ENCODE measurements at places on chromosomes 5 and 9.
A peak's percentile ranks its signal among the peaks of the same experiment; 100 is the strongest.

GRCh38 chr9:12776513-12777055, 1.8 kb downstream of the LURAP1L start:
- DNase-seq, result peak; percentile 93

DNA sequence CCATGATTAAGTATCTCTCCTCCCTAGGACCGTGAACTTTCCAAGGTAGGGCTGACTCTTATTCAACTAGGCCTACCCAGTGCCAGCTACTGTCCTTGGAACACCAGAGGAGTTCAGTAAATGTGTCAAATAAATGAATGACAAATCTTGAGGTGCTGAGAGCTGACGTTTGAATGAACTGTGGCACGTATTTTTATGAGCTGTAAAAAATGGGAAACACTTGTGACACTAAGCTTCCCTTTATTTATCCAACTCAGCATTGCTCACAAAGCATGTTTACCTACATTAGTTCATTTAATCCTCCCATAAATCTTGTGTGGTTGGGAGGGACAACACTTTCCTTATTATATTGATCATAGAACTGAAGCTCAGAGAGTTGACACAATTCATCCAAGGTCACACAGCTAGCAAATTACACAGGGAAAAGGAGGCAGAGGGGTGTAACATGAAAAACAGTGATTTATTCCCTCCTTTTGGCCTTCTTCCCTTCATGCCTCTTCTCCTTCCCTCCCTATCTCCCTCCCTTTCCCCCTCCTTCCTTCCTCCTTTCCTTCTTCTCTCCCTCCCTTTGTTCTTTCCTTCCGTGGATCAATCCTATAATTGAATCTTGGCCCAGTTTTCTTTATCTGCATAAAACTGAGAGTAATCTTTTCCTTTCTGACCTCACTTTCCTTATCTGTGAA, 412.6 kb downstream of the DMRT2 start:
- DNase-seq, result no peak

DNA sequence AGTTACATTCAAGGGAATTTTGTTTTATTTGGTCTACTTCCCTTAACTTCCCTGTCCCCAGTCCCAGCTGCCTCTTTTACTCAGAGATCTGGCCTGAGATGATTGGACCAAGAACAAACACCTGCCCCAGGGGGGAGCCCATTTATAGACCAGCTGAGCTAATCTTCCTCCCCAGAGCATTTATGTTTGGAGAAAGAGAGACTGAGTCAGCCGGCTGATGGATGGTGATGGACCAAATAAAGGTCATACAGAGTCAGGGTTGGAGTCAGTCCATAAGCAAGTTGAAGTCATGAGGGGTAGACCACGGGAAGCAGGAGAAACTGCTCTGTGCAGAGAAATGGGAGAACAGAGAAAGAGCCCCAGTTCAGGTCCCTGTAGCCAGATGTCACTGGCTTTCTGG, 77.7 kb downstream of the TMEM174 start:
- DNase-seq, result no peak

DNA sequence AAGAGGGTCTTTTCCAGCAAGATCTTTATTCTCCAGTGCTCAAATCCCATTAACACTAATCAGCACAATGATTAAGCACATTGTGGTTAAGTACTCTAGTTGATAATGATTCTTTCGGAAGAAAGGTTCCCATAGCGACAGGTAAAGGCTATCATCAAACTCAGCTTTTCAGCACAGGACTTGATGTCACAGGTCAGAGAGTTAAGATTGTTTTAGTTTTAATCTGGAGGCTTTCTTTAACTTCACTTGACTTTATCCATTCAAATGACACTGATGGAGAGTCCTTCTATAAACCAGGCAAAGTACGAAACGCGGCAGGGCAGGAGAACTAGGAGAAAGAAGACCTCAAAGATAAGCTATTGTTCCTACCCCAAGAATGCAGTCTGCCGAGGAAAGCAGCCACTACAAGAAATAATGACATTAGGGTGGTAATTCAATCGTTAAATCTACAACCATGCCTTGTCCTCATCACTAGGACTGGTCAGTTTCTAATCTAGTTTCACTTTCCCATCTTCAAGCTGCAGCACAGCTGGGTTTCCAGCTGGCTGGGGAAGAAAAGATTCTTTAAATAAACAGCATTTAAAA, 4.6 kb downstream of the NRG2 start:
- no peak for DNase-seq

GRCh38 chr9:134915046-134915985, 2.4 kb downstream of the FCN1 start:
- DNase-seq, result no peak

DNA sequence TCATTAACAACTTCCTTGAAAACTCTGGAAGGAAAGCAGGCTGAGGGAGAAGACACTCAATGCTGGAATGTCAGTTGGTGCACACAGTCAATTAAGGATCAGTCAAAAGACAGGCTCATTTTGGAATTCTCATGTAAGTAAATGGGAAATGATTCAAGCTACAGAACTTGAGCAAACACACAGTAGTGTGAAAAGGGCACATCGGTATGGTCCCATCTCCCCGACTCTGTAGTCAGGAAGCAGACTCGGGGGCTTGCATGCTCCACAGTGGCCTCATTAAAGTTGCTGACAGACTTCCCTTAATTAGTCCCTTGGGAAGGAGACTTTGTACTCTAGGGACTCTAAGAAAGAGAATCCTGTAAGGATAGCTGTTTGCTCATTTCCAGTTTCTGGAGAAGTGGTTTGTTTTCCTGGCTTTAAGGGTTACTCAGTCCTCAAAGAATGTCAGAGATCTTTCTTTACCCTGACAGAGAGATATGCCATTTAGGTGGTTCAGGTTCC, 339.2 kb downstream of the ADAMTS6 start:
- no peak for DNase-seq

DNA sequence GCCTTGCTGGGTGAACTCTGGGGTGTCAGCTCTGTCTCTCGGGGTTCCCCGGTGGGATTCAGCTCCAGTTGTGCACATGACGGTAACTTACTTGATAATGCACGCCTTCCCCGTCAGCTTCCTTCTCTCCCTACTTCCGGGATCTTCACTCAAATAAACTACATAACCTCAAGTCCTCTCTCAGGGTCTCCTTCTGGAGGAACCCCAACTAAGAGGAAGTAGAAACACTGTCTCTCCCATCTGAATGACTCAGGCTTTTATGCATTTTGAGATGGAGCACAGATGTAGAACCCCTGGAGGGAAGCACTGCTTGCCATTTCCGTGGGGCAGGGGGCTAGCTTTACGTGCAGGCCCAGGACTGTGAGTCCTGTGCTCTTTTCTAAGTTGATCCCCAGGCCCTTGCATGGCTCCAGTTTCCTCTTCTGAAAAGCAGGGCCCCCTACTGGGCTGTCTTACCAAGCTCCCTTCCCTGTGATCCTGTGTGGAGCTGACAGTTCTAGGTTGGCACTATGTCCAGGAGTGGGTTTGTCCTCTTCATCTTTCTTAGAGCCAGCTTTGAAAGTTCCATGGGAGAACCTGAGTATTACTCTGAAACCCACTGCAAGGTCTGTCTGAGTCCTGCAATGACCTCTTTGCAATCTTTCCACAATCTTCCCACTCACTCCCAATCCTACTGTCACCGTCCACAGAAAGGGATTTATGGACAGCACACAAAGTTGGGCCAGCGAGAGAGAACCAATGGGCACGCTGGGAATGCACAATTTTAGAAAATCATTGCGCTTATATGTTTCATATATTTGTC, 17.7 kb downstream of the S1PR3 start:
- DNase-seq, result no peak

DNA sequence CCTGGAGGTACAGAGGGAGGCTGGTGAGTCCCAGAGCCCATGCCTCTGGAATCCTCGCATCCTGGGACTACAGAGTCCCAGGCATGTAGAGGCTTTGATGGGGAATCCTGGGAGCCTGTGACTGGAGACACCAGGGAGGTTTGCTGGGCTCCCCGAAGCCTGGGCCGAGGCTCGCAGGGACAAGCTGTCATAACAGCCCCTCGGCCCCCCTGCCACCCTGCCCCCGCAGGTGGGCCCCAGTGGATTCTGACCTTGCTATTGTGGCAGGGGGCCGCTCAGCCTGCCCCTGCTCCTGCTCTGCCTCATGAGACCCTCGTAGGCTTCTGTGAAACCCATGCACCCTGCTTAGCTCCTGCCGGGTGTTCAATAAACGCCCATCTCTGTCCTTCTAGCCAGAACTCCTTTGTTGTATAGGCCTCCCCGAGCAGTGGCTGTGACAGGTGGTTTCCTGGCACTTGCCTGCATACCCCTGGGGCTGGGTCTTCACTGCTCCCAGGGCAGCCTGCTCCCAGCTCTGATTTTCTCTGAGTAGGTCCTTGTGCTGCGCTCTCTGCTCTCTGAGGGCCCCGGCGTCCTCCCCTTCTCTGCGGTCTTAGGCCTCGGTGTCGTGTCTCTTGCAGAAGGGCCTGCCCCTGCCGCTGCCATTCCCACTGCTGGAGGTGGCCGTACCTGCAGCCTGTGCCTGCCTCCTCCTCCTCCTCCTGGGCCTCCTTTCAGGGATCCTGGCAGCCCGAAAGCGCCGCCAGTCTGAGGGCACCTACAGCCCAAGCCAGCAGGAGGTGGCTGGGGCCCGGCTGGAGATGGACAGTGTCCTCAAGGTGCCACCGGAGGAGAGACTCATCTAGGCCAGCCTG, 20.4 kb downstream of the CRB2 start:
- no peak for DNase-seq

- DNase-seq, result no peak
Observed at GRCh38 chr5:84642795-84643194, 258.1 kb upstream of the EDIL3 start.

DNA sequence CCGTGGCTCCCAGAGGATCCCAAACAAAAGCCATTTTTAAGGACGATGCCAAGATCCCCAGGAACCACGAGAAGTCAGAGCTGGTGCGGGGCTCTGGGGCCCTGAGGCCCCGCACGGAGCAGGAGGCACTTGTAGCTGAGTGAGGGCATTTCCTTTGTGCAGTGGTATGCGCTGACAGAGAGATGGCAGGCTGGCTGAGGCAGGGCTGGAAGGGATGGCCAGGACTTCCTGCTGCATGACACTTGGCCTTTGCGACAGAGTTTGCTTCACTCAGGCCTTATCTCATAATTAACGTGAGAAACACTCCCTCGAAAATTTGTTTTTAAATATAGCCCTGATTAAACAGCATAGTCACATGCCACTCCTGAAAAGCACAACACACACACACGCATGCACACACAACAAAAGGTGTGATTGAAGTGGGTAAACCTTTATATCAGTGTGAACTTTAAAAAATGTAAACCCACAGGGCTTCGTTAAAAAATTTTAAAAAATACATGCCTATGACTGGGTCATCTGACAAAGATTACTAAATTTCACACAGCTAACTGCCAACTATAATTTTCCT, 536.6 kb downstream of the PDE4D start:
- DNase-seq, result no peak

- no peak for DNase-seq
Observed at GRCh38 chr5:110027527-110028322, 338.0 kb downstream of the MAN2A1 start.

GRCh38 chr5:108264533-108264932, 117.4 kb downstream of the FBXL17 start:
- DNase-seq, result no peak

DNA sequence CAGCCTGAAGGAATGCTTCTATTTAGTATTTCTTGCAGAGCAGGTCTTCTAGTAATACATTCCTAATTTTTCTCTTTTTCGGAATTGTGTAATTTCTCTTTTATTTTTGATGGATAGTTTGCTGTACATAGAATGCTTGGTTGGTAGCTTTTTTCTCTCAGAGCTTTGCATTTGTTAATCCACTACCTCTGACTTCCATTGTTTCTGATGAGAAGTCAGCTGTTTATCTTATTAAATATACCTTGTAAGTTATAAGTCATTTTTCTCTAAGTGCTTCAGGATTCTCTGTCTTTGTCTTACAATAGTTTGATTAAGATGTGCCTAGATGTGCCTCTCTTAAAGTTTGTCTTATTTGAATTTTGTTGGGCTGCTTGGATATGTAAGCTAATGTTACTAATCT, 101.9 kb downstream of the HTR1A start:
- DNase-seq, result no peak

- DNase-seq, result no peak
Observed at GRCh38 chr5:17203329-17204132, 13.9 kb upstream of the BASP1 start.

DNA sequence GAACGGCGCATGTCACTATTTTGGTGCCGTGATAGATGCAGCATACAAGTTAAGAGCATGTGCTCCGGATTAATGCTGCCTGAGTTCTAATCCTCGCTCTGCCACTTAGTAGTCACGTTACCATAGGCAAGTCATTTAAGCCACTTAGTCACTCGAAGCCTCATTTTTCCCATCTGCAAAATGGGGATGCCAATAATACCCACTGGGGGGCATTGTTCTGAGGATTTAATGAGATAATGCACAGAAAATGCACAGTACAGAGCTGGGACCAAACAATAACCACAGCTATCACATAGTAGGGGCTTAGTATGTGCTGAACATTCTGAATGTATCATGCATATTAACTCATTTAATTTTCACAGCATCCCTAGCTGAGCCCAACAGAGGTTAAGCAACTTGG, 9.1 kb downstream of the NIPAL4 start:
- DNase-seq, result no peak

DNA sequence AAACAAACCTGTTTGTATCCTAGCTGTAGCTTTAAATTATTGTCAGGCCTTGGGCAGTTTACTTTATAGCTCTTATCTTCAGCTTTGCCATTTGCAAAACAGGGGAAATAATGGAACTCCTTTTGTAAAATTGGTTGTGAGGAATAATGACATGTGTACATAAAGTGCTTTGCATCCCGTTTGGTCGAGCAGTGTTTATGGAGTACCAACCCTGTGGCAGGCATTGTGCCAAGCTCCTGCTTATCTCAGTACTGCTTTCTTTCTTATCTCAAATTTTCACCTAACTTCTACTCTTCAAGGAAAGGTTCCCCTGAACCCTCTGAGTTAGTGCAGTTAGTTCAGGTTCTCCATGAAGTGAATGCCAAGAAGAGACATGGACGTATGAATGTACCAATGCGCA, 9.4 kb upstream of the TENT2 start:
- DNase-seq, result no peak

Measured in posterior vena cava (tissue), 2 donors.